ENCODE measurements at places on chromosomes 11 and 22.

GRCh38 chr11:105219269-105219668, 79.7 kb upstream of the CARD18 start:
- DNase-seq, result peak; percentile 2

GRCh38 chr11:87012089-87012488, 25.6 kb upstream of the TMEM135 start:
- no peak for DNase-seq

GRCh38 chr11:130945896-130946295, 29.6 kb upstream of the SNX19 start:
- DNase-seq, result peak; percentile 3

- DNase-seq, result no peak
Measured at GRCh38 chr22:45429981-45430775, 16.7 kb downstream of the RIBC2 start.

- no peak for DNase-seq
Measured at GRCh38 chr11:110086892-110087309, 6.3 kb upstream of the ZC3H12C start.

DNA sequence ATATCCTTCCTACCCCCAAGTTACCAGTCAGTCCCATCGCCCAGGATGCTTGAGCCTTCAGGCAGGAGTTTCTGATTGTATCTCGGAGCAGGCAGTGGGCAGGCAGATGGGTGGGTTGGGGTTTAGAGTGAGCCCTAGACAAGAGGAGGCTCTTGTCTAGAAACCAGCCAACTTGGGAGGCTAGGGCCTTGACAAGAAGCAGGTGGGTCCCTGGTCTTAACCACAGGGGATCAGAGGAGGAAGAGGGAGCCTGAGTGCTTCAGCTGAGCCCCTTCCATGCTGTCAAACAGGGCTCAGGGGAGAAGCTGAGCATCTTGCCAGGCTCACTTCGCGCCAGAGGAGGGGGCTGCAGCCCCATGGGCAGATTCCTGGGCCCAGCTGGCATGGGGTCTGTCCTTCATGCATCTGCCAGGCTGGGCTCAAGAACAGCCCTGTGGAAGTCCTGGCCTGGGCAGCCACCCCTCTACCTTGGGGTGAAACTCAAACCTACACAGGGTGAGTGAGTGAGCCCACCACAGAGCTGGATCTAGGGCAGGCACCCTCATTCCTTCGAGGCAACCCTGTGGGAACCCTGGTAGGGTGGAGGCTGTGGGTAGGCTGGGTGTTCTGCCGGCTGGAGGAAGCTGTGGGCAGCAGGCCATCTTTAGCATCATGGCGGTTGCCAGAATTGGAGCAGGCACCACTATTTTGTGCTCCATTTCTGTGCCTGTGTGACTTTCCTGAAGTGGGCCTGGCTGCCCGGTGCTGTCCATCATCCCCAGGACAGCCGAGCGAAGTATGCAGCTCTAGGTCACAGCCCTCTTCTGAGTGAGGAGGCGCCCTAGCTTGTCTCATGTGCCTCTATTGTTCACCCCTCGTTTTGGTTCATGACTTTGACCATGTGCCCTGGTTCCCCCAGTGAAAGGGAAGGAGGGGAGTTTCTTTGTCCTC, 108.1 kb downstream of the MORC2 start:
- DNase-seq, result no peak

- no peak for DNase-seq
Measured at GRCh38 chr22:19529811-19530210, 5.6 kb upstream of the CLDN5 start.

DNA sequence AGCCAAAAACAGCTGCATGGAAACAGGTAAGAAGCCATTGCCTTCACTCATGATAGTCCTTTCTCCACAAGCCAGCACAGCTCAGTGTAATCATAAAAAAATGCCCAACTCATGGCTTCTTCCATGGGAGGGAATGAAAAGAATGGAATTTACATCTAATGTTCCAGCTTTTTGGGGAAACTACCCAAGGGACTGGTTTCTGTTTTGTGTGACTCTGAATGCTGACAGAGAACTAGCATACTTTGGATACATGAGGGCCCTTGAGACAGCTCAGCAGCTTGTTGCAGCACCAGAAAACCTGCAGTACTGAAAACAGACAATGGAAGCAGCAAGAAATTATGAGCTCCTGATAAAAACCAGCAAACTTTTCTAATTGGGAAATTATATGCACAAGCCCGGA, 24.2 kb upstream of the HORMAD2 start:
- no peak for DNase-seq

- no peak for DNase-seq
Measured at GRCh38 chr11:78907636-78908035, 333.0 kb upstream of the NARS2 start.

DNA sequence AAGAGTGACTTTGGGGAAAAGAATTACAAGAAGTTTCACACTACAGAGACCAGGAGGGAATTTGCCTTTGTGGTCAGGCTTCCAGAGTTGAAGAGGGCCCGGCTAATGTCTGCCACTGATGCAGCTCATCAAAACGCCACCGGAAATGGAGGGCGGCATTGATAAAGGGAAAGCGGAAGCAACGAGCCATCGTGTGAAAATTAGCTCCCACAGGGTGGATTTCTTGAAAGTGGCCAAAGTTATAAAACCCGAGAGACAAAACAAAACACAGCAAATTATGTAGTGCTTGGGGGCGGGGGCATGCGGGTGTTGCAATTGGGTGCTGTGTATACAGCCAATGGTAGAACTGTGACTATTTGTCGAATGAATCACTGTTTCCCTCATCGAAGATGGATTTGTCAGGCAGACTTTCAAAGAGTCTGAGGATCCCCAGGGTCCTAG, 113.0 kb downstream of the ADAMTS15 start:
- no peak for DNase-seq

DNA sequence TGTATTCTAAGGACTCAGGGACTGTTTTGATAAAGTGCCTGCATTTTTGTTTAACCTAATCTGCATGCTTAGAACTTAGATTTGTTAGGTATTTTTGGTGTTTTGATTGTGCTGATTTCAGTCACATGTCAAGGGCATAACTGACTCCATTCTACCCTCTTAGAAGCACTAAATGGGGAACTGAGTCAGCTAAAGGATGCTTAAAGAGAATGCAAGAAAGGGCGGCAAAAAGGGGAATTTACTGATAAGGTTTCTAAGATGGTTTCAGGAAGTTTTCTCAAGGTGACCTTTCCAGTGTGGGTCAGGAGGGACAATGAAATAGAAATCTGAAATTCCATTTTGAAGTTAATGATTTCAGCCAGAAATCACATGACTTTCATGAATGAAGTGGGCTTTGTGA, 43.0 kb downstream of the MMP20 start:
- DNase-seq, result no peak

GRCh38 chr22:41092847-41093411, 537 bp downstream of the EP300 start:
- DNase-seq, result peak; percentile 37

GRCh38 chr11:35662061-35662648, 420 bp upstream of the TRIM44 start:
- DNase-seq, result no peak

DNA sequence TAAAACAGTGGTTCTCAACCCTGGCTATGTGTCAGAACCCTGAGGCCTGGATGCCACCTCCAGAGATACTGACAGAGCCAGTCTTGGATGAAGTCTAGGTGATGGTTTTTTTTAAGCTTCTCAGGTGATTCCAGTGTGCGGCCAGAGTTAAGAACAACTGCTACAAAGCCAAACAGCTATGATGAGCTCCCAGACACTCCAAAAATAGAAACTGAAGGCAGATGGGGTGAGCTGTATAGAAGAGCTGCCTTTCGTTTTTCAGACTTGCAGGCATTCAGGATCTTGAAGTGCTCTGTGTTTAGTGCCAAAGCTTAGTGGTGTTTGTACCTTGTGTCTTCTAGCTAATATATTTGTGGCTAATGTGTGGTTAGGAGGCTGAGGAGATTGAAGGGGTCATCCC, 14.2 kb downstream of the SCUBE2 start:
- no peak for DNase-seq

GRCh38 chr11:33525789-33526188, 174.8 kb downstream of the C11orf91 start:
- no peak for DNase-seq

- peak; percentile 5 for DNase-seq
Measured at GRCh38 chr11:121767433-121767832, 314.7 kb upstream of the SORL1-AS1 start.

- peak; percentile 41 for DNase-seq
Measured at GRCh38 chr22:38766076-38766777, 10.4 kb upstream of the SUN2 start.

GRCh38 chr11:68431984-68432645, 28.4 kb upstream of the PPP6R3 start:
- no peak for DNase-seq

GRCh38 chr11:22392561-22392960, 54.4 kb downstream of the SLC17A6 start:
- no peak for DNase-seq

DNA sequence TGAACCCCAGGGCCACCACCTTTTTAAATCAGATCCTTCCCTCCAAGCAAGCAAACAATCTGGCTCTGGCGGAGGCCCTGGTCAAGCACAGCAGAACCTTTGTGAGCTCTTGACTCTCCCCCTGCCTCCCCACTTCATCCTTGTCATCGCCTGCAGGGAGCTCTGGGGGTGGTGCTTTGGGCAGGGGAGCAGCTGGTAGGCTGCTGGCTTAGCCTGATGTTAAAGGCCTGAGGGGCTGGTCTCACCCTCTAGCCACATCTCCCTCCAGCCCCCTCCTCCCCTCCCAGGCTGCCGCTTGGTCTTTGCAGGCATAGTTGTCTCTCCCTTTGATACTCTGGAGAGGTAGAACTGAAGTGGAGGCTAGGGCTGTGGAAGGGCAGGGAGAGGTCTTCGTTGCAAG, 50.9 kb downstream of the THAP12 start:
- DNase-seq, result no peak

DNA sequence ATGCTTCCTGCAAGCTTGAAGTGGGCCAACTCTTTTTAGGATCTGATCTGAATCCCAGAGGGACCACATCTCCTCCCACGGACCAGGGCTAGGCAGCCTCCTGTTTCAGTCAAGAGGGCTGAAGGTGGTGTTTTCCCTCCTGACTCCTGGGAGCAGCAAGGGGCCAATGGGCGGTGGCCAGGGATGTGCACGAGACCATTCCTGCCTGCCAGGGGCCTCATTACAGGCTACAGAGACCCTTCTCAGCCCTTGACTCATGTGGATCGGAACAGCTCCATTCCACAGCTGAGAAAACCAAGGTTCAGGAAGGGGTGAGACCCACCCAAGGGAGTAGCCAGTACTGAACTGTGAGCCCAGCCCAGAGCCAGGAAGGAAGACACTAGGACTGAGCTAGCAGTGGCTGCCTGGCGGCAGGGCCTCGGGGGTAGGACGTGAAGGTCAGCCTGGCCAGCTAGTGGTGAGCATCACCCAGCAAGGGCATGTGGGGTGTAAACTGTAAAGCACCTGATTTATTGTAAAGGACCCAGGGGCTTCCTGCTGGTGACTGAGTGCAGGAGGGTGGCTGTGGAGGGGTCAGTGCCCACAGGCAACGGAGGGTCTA, 3.4 kb upstream of the P2RY6 start:
- DNase-seq, result no peak

- DNase-seq, result peak; percentile 66
Measured at GRCh38 chr11:64553554-64554201, 37.3 kb upstream of the SLC22A12 start.

DNA sequence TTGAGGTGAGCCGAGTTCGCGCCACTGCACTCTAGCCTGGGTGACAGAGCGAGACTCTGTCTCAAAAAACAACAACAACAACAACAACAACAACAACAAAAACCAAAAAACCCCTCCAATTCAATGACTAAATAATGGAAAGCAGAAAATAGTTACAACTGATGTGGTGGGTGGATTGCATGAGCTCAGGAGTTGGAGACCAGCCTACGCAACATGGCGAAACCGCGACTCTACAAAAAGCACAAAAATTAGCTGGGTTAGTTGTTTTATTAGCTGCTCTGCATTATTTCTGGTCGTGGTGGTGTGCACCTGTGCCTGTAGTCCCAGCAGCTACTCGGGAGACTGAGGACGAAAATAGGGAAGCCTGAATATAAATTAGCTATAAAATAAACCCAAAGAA, 2.6 kb upstream of the PATL1 start:
- no peak for DNase-seq

- no peak for DNase-seq
Measured at GRCh38 chr11:128915149-128915521, 24.0 kb downstream of the KCNJ5 start.

DNA sequence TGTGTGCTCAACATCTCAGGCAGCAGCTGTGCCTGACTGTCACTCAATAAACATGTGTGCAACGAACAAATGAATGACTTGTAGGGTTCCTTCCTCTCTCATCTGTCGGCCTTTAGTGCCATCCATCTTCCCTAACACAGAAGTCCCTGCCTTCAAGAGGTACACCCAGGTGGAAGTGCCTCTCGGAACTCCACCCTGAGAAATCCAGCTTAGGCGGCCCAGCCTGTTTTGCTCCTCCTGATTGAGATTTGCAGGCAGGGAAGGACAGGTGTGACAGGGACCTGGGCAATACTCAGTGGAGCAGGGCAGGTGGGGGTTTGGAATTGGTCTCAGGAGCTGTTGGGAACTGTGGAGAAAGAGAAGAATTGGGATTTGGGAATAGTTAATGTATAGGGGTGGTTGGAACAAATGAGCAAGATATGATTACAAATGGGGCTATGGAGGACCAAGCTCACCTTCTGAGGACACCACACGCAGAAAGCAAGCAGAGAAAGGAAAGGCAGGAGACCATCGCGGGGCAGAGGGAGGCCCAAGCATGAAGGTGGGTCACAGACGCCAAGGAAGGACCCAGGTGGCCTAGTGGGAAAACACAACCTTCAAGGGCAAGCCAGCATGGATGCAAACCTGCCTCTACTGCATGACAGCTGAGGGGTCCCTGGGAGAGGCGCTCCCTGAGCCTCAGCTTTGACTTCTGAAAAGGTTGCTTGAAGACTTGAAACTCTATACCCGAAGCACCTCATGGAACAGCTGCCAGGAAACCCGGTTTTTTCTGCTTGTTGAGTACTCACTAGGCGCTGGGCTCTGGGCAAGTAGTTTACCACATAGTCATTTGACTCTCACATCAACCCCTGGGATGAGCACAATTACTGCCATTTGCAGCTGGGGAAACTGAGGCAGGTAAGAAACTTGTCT, 40.9 kb upstream of the ANO1 start:
- DNase-seq, result no peak

- no peak for DNase-seq
Measured at GRCh38 chr22:39362932-39363331, 13.1 kb downstream of the SYNGR1 start.

DNA sequence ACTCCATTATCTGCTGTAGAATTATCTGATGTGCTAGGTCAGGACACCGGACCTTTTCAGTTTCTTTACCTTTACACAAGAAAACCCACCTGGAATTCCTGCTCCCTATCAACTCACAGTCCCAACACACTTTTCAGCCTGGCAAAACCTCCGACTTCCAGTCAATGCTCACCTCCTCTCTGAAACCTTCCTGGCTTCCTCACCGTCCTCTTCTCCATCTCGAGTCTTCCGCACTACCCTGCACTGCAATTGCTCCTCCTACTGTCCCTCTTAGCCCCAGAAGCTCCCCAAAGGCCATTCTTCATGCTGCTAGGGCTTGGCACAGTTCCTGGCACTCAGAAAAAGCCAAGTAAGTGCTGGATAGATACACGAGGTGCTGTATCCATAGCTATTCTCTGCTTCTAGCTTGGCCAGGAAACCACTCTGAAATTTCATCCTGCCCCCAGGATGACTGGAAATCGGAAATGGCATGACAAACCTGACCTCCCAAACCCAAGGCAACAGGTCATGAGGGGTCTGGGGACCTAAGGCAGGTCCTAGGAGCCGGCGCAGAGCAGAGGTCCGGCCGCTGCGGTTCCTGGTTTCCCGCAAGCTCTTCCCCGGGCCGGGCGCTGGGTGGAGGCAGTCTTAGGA, 702 bp downstream of the SYN3 start:
- DNase-seq, result no peak

GRCh38 chr22:47277531-47277930, 515.1 kb downstream of the TBC1D22A start:
- no peak for DNase-seq

- no peak for DNase-seq
Measured at GRCh38 chr22:30566125-30566524, 8.3 kb downstream of the GAL3ST1 start.
